IPS-NIHi11 (cell line): ENCODE measurements at places on chromosomes 12 and 14.
A peak's percentile ranks its signal among the peaks of the same experiment; 100 is the strongest.

DNA sequence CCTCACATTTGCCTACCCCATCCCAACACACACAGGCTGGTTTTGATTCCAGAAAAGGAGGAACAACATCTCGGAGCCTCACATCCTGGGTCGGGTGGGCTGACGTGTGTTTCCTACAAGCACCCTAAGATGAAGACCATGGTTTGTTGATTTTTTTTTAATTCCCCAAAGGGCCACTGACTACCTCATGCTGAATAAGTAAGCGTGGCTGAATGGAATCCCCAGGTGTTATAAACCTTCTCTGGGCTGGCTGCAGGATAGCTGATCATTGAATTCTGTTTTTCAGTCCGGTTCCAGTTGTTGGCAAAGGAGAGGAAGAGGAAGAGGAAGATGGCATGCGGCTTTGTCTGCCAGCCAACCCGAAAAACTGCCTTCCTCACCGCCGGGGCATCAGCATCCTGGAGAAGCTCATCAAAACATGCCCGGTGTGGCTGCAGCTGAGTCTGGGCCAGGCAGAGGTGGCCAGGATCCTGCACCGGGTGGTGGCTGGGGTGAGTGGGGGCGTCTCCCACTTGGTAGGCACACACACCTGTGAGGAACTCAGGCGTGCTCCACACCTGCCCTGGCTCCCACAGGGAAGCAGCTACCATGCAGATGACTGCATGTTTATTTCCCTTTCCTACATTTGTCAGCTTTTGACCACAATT, 42.0 kb downstream of the RIN3 start:
- DNase-seq, result no peak

DNA sequence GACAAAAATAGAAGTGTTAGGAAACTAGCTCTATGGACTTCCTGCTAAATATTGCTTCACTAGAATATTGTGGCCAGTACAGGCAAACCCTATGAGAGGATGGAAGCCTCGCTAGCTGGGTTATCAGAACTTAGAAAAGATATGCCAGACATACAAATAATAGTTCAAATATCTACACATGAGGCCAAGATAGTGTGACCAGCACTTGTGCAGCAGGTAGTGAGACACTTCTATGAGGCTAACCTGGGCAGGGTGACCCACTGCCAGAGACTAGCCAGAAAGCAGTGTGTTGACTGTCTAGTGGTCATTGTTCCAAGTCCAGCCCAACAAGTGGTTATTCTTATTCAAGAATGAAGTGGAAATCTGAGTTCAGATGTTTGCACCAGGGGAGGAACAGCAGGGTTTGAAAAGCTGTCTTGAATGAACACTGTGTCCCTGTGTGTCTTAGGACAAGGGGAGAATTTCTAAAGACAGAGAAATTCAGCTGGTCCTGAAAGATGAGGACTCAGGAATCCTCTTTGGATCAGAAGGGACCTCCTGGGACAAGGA, 16.3 kb downstream of the TSPAN8 start:
- DNase-seq, result no peak

- no peak for DNase-seq
Observed at GRCh38 chr12:12097891-12098690, 27.4 kb downstream of the BCL2L14 start.

DNA sequence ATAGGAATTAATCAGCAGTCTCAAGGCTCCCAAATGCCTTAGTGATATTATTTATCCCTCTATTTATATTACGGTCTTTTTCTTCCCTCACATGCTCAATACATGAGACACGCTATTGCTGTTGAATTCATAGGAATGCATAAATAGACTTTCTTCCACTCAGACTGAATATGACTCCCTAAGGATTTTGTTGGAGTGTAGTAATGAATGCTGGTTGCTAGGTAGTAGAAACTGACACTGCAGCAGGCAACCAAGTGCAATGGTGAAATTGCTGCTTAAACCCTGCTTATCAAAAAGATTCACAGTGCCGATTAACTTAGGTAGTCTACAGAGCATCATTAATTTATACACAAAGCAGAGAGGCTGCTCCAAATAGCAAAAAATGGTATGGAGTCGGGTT, 168.2 kb downstream of the KCNC2 start:
- no peak for DNase-seq

GRCh38 chr14:80906946-80907345, 34.6 kb downstream of the CEP128 start:
- no peak for DNase-seq

DNA sequence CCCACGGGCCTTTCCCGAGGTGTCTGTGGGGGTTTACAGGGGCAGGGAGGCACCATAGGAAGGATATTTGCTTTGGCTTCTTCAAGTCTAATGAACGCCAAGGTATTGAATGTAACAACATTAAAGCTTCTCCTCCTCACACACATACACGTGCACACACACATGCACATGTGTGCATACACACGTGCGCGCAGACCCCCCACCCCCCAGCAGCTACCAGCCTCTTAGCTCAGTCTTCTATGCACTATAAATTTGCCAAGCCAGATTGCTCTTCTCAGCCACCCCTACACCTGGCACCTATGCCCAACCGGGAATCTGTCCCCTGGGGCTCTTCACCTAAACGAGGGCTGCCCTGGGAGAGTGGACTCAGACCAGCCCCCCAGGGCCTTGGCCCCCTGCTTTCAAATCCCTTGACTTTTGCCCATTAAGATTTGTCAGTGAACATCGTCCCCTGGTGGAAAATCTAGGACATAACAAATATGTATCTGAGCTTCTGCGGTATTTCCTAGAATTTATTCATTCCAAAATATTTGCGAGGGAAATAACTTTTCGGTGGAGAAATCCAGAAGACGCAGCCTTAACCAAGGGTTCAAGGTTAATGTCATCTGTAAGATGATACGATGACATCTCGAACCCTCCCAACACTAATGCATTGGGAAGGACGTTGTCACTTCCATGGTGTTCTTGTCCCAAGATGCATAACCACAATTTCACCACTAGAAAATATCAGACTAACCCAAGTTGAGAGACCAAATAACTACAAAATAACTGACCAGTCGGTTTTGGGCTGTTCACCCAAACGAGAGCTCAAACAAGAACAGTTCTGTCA, 330.4 kb downstream of the MED13L start:
- no peak for DNase-seq

DNA sequence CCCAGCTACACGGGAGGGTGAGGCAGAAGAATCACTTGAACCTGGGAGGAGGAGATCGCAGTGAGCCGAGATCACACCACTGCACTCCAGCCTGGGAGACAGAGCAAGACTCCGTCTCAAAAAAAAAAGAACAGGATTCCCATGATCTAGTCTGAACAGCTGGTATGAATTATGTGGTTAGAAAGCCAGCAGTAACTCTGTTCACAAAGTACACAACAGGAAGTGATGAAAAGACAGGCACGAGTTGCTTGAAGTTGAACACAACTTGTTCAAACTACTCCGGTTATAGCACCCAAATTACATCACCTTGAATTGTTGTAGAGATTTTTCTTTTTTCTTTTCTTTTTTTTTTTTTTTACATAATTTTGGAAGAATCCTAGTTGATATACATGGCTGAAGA, 238.8 kb upstream of the RGS6 start:
- DNase-seq, result no peak

DNA sequence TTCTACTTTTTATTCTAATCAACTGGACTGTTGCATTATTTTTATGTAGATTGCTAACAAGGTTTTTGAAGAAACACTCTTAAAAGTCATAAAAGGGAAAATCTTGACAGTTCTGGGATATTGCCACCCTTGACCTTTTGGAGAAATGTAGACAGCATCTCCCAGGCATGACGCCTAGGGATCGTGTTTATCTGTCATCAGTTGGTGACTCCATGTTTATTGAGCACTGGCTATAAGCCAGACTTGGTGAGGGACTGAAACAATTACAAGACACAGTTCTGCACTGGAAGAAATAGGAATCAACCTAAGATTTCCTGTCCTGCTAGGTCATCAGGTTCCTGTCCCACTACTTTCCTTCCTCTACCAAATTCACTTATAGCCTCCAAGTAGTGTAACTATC, 34.5 kb downstream of the HMGA2 start:
- no peak for DNase-seq

GRCh38 chr12:124453419-124454351, 113.7 kb downstream of the NCOR2 start:
- DNase-seq, result peak; percentile 53

DNA sequence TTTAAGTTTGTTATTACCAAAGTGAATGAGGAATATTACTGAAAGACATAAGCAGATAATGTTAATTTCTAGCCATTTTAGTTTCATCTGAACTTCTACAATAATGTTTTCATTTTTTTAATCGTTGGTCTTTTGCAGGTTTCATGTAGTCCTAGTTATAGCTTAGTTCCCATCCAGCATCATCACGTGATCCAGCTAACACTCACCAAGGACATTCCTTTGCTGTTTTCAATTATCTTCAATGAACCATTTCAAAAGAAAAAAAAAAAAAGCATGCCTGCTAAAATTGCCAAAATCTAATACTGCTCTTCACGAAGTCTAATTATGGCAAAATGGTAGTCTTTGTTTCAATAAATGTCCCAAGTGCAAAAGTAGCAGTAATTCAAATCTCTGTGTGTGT, 187.7 kb upstream of the ATXN7L3B start:
- no peak for DNase-seq

DNA sequence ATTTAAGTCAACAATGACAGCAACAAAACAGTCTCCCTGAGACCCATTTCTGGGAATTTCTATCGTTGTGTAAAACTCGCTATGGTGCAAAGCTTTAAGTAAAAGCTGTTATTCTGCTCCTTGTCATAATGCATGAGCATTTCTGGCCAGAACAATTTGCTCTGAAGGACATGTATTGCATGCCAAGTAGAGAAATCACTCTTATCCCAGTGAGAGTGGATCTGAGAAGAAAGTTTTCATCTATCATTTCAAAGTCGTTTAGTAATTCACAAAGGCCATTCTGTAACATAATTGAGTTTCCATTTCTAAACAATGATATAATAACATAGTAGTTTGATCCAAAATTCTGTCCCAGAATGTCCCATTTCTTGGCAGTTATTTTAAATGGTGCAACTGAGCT, 86.6 kb downstream of the TBC1D30 start:
- DNase-seq, result no peak

- no peak for DNase-seq
Observed at GRCh38 chr12:93137656-93138612, 208.8 kb upstream of the EEA1 start.

GRCh38 chr12:116207274-116207673, 70.2 kb downstream of the MED13L start:
- DNase-seq, result no peak

DNA sequence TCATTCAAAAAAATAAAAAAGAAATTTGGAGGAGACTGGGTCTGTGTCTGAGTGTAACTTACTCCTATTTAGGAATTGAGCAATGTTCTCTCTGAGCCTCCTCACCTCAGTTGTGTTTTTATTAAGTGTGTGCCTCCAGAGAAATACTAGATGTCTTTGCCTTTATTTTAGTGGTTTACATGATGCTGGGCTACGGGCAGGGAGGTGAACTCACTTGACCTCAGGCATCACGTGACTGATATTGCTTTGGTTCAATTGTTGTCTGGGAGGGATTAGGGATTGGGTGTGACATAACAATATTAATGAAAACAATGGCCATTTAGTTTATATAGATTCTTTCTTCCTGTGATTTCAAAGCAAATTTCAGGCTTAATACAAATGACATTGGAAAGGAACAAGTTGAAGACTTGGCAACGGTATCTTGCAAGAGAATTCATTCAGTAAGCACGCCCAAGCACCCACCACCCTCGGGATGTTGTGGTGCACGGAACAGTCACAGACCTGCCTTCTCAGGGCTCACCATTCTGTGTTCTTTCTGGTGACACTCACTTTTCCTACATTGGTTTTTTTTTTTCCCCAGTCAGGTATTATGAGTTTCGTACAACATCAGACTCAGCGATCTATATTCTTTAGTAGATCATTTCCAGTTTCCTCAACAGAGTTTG, 77.5 kb downstream of the BMP4 start:
- no peak for DNase-seq

DNA sequence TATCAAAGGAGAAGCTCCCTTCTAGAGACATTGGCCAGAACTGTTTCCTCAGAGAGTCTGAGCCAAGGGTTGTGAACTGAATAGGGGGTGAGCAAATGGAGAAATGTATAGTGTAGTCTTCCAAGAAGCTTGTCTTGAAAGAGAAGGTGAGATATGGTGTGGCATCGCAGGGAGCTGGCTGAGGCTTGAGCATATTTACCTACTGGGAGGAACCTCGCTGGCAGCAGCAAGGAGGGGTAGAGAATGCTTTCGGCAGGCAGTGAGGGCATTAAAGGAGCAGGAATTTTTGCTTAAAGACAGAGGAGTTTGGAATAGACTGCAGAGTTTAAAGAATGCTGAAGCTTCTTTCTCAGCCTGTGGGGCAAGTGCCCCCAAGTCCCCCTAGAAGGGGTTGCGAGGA, 59.3 kb upstream of the PRMT8 start:
- no peak for DNase-seq

DNA sequence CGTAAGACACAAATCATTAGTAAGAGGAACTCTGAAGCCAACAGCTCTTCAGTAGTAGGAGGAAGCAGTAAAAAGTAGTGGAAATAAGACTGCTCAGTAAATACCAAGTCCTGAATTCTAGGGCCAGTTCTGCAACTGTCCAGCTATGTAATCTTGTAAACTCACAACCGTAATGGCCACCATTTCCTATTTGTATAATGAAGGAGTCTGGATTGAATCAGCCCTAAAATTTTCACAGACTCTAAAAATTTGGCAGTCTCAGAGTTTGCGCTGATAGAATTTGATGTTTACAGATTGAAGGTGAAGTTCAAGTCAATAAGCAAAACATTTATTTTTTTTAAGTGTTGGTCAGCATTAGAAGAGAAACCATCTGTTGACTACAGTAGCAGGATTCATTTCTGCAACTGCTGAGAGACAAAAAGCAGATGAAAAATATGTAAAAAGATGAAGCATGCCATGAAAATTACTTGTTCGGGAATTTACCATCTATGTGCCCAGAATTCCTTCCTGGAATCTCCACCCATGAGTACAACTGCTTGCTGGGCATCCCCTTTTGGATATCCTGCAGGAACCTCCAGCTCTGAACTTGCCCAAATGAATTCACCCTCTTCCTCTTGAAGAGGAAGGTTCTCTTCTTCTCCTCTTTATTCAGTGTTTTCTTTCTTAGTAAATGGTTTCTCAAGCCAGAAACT, 47.5 kb downstream of the GALNT4 start:
- DNase-seq, result no peak

DNA sequence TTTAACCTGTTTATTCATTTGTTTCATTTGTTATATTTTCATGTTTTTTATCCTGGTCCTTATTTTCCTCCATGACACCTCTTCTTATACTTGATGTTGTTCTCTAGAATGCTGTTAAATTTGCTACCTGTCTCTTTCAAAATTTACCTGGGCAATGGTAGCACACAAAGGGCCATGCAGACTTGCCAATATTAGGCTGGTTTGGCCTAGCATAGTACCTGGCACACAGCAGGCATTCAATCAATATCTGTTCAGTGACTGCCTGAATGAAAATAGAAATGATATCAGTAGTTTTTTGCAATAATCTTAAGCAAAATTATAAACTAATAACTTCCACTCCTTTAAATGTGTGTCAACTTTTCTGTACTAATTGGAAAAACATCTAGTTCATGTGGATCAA, 325.1 kb downstream of the APAF1 start:
- DNase-seq, result no peak

DNA sequence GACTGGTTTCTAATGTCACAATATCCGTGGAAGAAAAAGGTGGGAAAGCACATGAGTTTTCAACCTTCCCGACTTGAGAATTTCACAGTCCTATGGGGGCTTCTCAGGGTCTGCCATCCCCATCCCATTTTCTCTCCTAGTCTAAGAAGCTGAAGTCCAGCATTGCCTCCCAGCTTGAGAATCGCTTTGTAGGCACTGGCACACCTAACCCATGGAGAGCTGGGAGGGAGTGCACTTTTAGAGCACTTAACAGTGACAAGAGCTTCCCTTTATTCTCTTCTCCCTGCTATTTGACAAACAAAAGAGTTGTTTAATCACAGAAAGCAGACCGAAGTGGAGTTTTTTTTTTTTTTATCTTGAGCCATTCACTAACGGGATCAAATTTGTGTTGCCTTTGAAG, 22.8 kb upstream of the SRRM4 start:
- peak; percentile 17 for DNase-seq
